T-helper 2 cell treated with Interferon-gamma antibody and Interleukin-4, amounts not matched to agents 5 μg/mL and 100 μg/mL, for 36 hours (primary cell): ENCODE measurements at places on chromosomes 12 and 14.

- H3K27ac ChIP-seq: no peak overlapping the region
- DNase-seq: no peak
- H3K4me3 ChIP-seq: no peak overlapping the region
- no peaks in the 10 kb centered on the region for H3K36me3 ChIP-seq
- no peaks in the 10 kb centered on the region for H3K4me1 ChIP-seq
Measured at GRCh38 chr12:110916295-110916875, 4.0 kb downstream of the MYL2 start.

DNA sequence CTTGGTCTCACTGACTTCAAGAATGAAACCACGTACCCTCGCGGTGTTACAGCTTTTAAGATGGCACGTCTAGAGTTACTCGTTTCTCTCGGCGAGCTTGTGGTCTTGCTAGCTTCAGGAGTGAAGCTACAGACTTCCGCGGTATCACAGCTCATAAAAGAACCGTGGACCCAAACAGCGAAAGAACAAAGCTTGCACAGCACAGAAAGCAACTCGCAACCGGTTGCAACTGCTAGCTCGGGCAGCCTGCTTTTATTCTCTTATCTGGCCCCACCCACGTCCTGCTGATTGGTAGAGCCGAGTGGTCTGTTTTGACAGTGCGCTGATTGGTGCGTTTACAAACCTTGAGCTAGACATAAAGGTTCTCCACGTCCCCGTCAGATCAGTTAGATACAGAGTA lies 4.2 kb upstream of the CLEC4C start:
- no peaks in the 10 kb centered on the region for H3K36me3 ChIP-seq
- H3K4me3 ChIP-seq: no peak overlapping the region
- DNase-seq: no peak
- H3K27me3 ChIP-seq: no peaks in the 10 kb centered on the region

DNA sequence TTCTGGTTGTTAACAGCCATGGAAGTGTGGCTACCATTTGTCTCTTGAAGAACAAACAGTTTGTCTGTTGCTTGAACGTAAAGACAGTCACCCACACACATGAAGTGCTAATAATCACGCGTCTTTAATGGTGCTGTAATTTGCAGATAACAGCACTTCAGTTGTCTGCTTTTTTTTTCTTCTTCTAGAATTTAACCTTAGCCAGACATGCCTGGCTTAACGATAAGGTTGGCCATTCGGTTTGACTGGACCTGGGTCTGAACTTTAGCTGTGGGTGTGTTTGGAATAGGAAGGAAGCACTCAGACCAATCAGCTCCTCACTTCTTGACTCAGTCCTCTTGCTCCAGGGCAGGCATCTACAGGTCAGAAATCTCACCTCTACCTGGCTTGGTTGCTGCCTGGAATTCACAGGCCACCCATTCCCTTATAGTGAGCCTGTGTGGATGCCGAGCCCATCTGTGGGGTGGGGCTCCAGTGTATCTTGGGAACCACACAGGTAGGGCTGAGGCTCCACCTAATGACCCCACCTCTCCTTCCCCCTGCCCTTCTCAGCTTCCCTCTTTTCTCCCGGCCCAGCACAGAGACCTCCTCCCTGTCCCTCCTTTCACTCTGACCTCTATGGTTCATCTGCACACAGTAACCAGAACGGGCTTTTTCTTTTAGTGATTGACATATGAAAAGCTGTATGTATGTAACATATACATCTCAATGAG lies 246.4 kb upstream of the PWP1 start:
- no peaks in the 10 kb centered on the region for H3K27me3 ChIP-seq
- H3K36me3 ChIP-seq: no peaks in the 10 kb centered on the region
- H3K27ac ChIP-seq: no peak overlapping the region

- peaks cover 47% of the 10 kb centered on the region for H3K4me1 ChIP-seq
- no peak overlapping the region for H3K4me3 ChIP-seq
- H3K27ac ChIP-seq: no peak overlapping the region
Measured at GRCh38 chr14:75054421-75054820, 3.2 kb upstream of the MLH3 start.

- H3K4me1 ChIP-seq: no peaks in the 10 kb centered on the region
- H3K27ac ChIP-seq: no peak overlapping the region
- H3K4me3 ChIP-seq: no peak overlapping the region
- no peaks in the 10 kb centered on the region for H3K36me3 ChIP-seq
- no peak for DNase-seq
Measured at GRCh38 chr14:87866116-87866515, 126.9 kb downstream of the GALC start.

- peak overlapping the region; percentile 98 for H3K4me3 ChIP-seq
- H3K27me3 ChIP-seq: no peaks in the 10 kb centered on the region
- DNase-seq: no peak
- peak overlapping the region; percentile 98 for H3K27ac ChIP-seq
- peaks cover 28% of the 10 kb centered on the region for H3K4me1 ChIP-seq
- H3K36me3 ChIP-seq: peaks cover 18% of the 10 kb centered on the region
Measured at GRCh38 chr14:30621354-30621939, 672 bp upstream of the SCFD1 start.
